ENCODE measurements at places on chromosomes 12 and 14.

DNA sequence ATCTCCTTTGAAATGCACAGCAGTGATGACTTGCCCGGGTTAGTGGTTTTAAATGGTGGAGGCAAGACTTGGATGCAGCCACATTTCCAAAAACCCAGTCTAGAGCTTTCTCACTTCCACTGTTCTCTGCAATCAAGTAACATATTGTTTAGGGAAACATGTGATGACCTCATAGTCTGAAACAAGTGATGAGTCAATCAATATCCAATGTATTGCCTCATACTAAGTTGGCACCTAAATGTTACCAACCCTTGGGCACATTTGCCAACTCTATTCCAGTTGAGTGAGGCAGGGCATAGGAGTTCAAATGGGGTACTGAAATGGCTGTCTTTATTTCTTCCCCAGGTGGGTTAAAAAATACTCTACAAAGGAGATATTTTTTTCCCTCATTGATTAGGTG, 1105.4 kb downstream of the VRK1 start:
- DNase-seq: no peak

GRCh38 chr12:115932066-115932465, 345.4 kb downstream of the MED13L start:
- no peak for DNase-seq

GRCh38 chr12:84937415-84937814, 24.8 kb upstream of the SLC6A15 start:
- no peak for DNase-seq

DNA sequence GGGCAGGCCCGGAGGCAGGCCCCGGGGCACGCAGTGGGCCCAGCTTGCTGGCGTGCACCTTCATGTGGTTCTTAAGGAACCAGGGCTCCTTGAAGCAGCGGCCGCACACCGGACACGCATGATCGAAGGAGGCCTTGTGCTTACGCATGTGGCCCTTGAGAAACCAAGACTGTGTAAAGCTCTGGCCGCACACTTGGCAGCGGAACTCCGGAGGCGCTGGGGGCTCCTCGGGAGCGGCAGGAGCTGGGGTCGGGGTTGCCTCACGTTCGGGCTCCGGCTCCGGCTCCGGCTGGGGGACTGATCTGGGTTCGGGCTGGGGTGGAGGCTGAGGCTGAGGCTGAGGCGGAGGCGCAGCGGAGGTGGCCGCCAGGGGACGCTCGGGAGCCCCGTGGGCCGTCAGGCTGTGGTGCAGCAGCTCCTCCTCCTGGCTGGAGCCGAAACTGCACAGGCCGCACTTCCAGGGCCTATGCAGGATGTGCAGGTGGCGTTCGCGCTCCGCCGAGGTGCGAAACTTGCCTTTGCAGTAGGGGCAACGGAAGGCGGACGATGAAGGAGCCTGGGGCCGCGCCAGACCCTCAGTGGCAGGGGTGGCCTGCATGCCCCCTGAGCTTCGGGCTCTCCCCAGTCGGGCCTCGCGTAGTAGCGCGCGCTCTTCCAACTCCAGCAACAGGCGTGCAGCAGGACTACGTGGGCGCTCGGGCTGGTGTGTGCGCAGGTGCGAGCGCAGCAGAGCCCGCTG, 6.0 kb downstream of the ZNF219 start:
- peak; percentile 81 for DNase-seq

DNA sequence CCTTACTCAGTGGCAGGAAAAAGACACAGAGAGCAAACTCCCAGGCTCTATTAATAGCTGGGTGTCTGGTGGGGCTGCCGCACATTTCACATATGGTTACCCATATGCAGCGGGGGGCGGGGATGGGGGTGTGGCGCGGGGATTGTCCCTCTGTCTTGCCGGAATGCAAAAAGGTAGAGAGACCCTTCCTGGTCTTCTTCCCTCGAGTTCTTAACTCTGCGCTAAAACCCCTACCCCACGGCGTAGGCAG, 1.7 kb downstream of the PRMT8 start:
- DNase-seq: no peak

- no peak for DNase-seq
These were observed 3.4 kb upstream of the TRAFD1 start for GRCh38 chr12:112121780-112122565.

- no peak for DNase-seq
These were observed 2.2 kb upstream of the LRRC23 start for GRCh38 chr12:6902448-6902847.

- no peak for DNase-seq
These were observed 123.1 kb downstream of the NPAS3 start for GRCh38 chr14:33061667-33062325.

DNA sequence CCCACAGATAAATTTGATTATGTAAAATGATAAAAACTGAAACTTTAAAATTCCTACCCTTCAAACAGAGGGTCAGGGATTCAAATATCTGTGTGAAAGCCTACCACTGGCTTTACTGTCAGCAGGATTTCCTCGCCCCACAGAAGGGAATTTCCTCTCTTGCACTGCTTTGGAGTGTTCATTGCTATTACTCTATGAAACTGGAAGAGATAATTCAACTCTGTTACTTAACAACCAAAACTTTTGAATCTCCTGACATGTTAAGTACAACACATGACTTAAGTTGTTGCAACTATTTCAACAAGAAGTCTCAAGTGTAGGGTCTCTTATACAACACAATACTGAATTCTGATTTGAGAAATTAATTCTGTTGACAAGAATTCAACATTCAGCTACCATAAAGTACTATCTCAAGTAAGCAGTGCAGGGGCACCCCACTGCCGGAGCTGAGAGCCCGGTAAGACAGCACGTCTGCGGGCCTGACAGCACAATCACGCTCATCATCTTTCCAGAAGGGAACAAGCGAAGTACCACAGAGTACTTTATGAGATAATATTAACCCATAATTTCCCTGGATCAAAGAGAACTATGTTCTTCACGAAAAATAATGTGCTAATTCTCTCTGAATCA, 22.9 kb downstream of the DICER1 start:
- DNase-seq: no peak

DNA sequence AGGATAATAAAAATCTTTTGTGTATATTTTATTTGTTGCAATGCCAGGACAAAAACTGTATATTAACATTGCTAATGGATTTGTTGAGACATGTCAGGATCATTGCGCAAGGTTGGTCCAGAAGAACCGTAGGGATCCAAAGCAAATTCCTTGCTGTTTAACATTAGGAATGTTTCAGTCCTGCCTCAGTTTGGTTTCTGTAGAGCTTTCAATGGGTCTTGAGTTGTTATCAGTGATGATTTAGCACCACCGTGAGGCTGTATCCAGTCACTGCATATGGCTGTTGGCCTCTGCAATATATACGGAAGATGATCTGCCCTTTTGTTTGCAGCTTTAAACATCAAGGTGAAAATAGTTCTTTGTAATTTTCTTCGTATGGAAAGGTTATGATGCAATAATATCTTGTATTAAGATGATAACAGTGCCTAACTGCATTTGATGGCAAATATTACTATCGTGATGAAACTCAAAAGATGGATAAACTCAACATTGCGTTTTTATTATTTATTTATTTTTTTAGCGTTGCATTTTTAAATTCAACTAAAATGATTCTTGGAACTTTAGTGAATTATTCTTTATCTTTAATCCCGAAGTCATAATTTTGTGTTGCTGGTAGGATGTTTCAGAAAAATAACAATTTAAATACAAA, 231.2 kb downstream of the AKAP6 start:
- no peak for DNase-seq
